ENCODE measurements at places on chromosomes 1 and 21.

DNA sequence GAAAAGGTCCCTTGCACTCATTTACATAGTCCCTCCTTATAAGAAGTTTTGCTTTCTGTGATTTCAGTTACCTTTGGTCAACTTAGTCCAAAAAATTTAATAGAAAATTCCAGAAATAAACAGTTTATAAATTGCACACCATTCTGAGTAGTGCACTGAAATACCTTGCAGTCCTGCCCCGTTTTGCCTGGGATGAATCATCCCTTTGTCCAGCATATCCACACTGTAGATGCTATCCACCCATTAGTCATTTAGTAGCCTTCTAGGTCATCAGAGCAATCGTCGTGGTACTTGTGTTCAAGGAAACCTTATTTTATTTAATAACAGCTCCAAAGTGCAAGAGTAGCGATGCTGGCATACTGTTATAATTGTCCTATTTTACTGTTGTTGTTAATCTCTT, 38.0 kb downstream of the SPRTN start:
- no peak for DNase-seq

DNA sequence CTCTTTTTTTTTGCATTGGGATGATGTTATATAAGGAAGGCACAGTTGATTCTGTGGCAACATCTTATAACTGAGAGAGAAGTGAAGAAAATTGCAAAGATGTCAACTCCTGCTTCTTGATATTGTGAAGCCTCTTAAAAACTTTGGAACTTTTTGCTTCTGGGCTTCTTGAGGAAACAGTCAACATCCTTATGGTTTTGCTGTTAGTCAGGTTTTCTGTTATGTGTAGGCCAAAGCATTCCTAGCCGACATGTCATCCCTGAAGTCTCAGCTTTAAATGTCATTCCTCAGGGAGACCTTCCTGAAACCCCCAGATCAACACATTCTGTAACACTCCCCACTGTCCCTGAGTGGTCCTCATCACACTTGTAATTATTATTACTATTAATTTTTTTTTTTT, 12.6 kb downstream of the FALEC start:
- DNase-seq: no peak

DNA sequence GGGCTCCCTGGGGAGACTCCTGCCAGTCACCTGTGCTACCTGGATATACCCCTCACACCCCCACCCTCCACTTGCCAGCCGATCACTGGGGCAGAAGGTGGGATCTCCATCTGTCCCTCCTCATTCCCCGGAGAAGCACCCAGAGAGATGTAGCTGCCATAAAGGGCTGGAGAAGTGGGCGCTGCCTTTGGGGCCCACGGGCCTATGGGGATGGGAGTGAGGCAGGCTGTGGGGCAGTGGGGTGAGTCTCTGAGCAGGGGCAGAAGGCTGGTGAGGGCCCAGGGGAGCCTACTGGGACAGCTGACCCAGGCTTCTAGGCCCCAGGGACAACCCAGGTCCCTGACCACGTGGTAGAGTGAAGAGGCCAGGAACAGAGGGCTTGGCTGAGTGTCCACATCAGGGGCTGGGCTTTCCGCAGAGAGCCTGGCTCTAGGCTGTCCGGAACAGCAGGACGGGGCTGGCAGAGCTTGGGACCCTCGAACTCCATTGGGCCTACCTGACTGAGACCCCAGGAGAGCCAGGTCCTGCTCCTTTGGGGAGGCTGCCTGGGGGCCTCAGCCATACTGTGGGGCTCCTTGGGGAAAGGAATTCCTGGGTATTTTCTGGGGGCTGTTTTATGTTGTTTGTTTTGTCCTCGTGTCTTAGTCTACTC, 205.9 kb upstream of the VAMP3 start:
- no peak for DNase-seq

DNA sequence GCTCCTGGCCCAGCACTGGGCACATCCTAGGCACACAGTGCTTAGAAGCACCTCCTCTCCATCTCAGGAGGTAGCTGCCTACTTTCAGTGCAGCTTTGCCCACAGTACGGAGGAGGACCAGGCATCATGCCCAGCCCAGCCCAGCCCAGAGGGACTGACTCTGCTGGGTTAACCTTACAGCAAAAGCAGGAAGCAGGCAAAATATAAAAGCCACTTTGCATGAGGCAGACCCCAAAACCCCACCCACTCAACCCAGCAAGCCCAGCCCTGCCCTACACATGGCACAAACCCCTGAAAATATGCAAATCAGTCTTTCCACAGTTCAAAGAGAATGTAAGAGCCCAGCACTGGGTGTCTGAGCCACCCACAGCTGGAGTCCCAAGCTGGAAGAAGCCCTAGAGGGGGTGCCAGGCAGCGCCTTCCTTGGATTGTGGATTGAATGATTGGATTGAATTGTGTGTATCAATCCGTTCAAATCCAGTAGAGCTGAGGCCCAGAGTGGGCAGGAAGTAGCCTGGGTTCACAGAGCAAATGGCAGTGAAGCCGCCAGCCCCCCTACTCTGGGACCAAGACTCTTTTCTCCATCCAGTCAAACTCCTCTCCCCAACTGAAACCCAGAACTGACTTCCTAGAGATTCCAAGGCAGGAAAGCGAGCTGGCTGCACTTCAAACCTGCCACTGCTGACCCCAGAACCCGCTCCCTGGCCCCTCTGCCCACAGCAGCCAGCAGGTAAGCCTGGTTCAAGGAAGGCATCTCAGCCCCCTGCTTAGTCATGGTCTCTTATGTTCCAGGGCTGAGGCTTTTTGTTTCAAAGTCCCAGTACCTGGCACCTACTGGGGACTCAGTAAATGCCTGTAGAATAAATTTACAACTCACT, 117.7 kb downstream of the LACTBL1 start:
- DNase-seq: no peak

GRCh38 chr1:77347646-77348045, 65.8 kb downstream of the AK5 start:
- DNase-seq: peak; percentile 21

DNA sequence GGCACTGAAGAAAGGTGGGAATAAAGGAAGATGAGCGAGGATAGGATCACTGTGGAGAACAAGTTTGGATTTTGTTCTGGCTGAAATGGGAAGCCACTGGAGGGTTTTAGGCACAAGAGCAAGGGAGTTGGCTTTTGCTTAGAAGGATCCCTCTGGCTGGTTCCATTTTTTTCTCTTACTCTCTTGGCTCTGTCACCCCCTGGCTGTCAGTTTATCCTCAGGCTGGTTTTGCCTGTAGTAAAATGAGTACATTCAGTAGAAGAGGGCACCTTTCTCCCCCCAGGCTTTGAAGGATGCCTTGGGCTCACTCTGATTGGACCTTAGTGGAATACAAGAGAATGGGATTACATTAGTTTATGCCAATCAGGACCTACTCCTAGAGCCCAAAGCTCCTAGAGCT, 17.1 kb downstream of the CACHD1 start:
- DNase-seq: no peak

DNA sequence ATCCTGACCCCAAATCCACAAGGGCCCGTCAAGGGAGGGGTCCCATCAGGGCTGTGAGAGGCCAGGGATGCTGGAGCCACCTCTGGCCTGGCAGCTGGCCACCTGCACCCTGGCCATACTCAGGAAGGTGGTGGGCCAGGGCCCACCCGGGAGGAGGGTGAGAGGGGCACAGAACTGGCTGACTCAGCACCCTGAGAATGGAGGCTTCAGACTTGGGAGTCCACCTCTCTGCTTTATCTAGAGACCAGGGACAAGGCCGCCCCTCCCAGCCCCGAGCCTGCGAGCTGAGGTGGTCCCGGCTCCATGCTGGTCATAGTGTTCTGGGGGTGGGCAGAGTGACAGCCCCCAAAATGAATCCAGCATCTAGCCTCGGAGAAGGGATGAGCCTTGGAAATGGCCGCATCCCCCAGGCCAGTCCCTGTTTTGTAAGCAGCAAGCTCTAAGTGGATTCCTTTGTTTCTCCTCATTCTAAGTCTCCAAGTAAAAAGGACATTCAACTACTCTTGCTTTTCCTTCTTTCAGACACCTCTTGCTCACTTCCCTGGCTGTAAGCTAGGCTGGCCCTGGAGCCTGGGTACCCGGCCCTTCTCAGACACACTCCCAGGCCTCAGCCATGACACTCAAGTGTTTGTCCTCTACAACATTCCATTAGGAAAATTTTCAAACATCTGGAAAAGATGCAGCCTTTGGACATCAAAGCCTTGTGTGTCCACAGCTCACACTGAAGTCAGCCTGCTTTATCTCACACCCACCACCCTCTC, 12.3 kb downstream of the WNT3A start:
- no peak for DNase-seq

DNA sequence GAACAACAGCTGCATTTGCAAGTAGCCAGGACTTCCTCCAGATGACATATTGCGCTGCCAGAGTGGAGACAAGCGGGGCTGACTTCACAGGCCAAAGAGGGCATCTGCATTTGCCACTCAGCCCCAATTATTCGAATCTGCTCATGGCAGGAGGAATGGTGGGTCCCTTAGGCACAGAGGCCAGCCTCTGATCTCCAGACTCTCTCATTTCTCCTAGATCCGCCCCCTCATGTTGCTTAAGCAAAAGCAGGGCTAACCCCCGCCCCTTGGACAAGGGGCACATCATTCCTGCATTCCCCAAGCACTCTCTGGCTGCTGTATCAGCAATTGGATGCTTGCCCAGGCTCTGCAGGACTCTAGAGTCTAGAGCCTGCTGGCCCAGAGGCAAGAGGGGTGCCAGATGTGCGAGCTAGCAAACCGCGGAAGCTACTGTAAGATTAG, 262.4 kb downstream of the ST6GALNAC3 start:
- DNase-seq: no peak

DNA sequence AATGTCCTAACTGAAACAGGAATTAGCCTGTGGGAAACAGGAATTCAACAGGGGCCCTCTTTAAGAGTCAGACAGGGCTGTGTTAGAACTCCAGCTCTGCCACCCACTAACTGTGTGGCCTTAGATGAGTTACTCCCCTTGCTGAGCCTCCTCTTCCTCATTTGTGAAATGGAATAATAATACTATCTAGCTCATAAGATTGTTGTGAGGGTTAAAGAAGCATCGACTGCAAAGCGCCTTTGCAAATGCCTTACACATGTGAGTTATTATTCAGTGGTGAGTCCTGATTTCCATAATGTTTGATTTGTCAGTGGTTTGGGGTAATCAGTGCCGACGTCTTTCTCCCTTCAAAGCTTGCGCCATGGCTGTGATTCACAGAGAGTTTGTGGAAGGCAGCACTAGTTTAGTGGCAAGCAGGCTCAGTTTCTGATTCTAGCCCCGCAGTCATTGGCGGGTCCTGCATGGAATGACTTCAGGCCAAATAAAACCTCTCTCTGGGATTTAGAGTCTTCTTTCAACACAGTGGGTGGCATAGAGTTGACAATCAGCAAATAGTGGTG, 388.5 kb downstream of the PLPP3 start:
- DNase-seq: peak; percentile 14

DNA sequence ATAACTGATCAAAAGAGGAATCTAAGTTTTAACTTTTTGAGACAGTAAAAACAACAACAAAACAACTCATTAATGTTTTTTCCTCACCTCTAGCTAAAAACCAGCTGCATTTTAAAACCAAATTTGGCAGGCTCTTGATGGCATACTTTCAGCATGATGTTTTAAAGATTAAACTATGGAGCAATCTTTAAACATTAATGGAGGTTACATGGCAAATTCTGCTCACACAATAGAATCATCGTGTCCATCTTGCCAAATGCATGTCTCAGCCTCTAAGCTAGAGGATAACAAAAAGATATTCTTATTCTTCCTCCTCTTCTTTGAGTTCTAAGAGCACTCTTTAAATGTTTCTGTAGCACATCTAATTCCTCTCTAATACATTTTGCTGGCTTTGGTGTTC, 579.8 kb upstream of the PKN2 start:
- no peak for DNase-seq

GRCh38 chr1:209989525-209989924, 51.5 kb downstream of the SYT14 start:
- DNase-seq: peak; percentile 36

DNA sequence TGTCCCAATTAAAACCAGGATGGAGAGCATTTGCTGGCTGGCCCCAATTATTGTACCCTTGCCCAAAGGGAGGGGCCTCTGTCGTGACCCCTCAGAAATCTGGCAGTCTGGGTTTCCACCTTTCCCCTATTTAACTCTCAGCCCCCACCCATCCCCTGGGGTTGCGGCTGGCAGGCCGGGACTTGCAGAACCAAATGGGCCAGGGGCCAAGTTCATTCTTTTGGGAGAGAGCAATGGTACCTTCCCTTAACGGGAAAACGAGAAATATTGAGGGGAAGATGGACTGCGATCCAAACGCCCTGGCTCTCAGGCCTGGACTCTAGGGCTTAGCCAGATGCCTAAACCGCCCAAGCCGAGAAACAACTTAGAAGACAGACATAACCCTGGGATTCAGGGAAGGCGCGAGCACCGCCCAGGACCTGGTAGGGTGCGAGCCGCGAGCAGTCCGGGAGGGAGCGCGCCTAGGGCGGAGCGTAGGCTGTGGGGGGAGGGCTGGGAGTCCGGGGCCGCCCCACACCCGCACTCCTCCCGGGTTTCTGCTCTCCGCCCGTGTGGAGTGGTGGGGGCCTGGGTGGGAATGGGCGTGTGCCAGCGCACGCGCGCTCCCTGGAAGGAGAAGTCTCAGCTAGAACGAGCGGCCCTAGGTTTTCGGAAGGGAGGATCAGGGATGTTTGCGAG, at the start of gene SLC27A3:
SLC27A3 (plus strand) TSS at position 628 of the 678 bp plus-strand sequence. CDS start 91 bp downstream, outside the sequence.
- DNase-seq: peak; percentile 70

- no peak for DNase-seq
Measured at GRCh38 chr1:44808063-44808937, at the start of gene BTBD19. TSS of gene BTBD19 (plus strand) at chr1:44808523. CDS start at chr1:44808821, 298 bp downstream.

- no peak for DNase-seq
Measured at GRCh38 chr1:204313675-204314074, 46.1 kb downstream of the PLEKHA6 start.

DNA sequence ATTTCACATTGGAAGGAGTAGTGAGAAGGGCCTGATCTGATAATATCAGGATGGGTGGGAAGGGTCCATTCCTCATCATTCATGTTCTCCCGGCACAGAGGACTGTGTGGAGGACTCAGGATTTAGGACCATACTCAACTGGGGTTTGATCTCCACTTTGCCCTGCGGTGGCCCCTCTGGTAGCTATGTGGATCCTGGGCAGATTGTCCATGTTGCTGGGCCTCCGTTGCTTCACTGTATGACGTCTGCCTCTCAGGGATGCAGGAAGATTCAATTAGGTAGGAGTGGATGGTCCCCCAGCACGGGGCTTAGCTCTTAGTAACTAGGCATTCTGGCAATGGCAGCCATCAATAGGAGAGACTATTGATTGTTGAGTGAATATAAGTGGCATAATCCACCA, 2.3 kb downstream of the ETS2 start:
- DNase-seq: no peak

Measured in suppressor macrophage (primary cell).